ENCODE measurements at places on chromosomes 1 and 21.

GRCh38 chr1:33123266-33123665 is 42.3 kb downstream of the AZIN2 start:
- no peak for DNase-seq

DNA sequence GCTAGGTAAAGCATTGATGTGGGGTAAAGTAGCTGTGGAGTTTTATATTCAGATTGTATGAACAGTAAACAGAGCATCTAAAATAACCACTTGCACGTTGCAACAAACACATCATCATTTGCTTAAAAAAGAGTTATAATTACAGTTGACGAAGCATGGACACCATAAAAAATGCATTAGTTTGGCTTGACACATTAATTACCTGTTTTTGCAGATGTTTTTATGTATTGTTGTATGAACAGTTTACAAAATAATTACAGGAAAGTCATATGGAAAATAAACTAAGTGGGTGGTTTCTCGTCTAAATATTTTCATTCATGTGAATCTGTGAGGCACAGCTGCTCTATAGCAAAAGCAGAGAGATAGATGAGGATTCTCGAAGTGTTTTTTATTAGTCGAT is 108.3 kb downstream of the RPS6KC1 start:
- DNase-seq, result no peak

GRCh38 chr1:147750618-147751217 is 9.7 kb downstream of the GJA5 start:
- no peak for DNase-seq

DNA sequence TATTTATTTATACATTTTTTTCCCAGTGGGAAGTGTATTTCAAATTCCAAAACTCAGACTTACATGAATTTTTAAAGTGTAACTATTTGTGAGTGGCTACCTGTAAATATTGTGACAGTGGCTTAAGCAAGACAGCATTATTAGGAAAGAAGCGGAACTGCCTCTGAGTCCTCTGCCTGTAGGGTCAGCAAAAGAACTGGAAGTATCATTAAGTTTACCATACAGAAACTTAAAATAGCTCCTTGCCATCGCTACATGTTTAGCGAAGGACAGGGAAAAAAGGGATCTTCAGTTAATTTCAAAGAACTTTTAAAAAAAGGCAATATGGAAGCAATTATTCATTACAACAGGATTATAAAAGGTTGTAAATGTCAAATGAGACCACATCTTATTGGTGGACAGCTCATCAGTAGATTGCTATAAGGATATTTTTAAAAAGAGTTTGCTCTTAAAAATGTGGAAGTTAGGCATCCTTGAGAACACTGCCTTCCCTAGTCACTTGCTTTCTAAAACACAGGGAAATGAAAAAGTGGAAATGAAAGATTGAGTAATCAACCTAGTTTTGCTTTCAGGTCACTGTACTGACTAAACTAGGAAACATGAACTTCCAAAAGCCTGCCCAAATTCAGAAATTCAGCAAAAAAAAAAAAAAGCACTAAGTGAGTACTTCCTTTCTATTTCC is 39.2 kb downstream of the NSL1 start:
- peak; percentile 64 for DNase-seq

DNA sequence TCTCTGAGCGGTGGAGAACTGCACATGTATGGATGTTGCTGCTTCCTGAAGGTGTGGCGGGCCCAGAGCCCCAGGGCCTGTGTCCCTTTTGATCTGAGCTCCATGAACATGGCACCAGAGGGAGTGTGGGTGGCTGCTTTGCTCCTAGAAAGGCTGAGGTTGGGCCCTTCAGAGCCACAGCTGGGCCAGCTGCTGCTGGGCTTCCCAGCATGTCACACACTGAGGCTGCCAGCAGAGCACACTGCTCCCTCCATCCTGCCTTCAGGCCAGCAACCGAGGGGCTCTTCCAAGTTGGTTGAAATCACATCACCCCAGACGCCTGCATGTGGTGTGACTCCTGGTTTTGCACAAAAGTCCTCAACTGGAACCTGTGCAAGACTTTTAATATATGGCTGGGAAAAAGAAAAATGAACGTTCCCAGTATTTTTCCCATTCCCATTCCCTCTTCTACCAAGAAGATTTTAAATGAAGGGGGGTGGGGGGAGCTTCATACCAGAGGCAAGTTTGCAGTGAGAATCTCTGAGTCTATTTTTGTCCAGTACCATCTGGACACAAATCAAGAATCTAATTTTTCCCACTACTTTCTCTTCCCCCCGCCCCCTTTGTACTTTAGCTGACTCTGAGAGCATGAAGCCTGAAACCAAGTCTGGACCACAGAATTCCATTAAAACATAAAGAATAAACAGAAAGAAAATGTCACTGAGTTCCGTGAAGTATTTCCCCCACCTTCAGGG is 26.2 kb upstream of the NGF start:
- DNase-seq, result peak; percentile 11

DNA sequence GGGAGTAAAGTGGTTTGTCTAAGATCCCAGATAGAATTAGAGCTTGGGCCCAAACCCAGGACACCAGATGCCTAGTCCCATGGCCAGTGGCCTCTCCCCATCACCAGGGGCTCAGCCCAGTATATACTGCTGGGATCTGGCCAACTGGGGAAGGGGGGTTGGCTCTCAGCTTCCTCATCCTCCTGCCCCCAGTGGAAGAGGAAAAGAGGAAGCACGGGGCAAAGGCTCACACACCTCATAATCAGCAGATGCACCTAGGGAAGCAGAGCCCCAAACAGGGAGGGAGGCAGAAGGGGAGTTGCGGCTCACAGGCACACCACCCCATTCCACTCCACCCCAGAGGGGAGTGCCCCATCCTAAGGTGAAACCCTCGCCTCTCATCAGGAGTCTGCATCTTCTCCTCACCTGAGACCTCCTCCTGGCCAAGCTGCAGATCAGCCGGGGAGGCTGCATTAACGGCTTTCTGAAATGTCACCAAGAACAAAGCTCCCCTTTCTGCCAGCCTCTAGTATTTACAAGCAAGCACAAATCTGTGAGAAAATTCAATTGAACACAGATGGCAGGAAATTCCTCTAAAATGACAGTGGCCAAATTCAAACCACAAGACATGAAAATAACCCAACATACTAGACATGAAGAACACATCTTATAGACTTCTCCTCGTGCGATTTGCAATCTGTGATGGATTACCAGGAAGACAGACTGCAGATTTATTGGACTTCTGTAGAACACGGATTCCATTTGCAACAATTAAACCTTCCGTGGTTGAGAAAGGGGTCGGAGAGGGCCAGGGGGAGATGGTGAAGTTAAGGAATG is 82.8 kb downstream of the GLIS1 start:
- DNase-seq, result peak; percentile 90

GRCh38 chr1:33045814-33046213 is 9.1 kb upstream of the AK2 start:
- no peak for DNase-seq

DNA sequence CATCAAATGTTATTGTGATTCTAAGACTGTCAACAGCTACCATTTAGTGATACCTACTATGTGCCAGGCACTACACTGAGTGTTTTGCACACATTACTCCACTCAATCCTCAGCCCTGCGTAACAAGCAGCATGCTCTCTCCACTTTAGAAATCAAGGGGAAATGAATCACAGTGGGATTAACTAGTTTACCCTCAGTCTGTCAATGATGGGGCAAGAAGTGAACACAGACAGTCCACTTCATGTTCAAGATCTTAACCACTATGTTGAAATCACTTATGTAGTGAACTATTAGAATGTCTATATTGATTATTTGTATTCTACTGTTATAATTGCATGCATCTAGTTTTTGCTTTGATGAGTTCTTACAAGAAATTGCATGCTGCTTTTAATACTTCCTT is 165.3 kb downstream of the LTN1 start:
- peak; percentile 50 for DNase-seq

GRCh38 chr1:177794376-177794991 is 175.4 kb downstream of the SEC16B start:
- DNase-seq, result no peak

DNA sequence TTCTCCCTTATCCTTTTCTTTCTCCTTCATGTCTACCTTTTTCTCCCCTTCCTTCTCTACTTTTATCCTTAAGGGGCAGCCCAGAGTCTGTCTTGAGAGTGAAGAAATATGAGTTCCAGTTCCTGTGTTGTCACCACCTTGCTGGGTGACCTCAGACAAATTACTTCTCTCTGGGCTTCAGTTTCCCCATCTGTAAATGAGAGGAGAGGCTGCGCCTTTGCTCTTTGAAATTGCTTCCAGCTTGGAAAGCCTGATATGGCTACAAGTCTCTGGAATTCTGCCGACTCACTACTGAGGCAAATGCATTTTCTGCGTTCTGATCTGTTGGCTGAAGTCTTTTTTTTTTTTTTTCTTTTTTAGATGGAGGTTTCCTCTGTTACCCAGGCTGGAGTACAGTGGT is 119.2 kb downstream of the SYF2 start:
- DNase-seq, result no peak

DNA sequence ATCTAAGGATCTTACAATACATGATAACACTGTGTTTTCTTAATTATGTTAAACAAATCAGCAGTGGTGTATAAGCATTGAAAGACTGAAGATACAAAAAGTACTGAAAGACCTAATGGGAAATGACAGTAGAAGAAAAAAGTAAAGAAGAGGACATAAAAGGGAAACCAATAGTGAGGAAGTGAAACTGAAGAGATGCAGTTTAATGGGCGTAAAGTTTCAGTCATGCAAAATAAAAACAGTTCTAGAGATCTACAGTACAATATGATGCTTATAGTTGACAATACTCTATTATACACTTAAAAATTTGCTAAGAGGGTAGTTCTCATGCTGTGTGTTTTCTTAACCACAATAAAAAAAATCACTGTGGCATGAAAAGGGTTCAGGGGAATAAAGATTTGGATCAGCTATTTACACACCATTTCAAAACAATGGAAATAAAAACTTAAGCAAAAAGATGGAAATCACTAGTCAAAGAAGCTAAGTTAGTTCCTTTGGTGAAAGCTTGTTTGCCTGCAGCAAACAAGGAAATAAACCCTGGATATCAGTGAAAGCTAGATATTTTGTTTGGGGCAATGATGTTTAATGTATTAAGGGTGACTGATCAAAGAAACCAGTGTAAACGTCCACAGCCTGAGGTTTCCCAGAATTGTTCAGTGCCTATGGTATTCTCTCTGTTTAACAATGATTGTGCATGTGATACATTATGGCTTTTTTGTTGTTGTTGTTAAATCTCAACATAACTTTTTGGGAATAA is 1160.8 kb upstream of the ADGRL2 start:
- no peak for DNase-seq

DNA sequence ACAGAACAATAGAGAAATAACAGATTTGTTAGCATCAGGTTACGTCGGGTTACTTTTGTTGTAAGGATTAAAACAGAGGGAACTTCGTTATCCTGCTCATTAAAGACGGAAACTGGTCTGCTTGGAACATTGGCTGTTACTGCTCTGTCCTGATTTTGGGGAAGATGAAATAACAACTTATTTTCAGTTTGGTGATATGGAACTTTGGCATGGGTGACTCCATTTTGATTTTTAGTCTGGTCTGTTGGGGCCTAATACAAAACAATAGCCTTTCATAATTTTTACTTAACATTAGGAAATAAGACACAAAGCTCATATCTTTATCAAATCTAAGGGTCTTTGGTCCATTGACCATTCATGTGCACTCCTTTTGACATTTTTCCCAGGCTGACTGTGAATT is 220.5 kb upstream of the DUSP10 start:
- no peak for DNase-seq

DNA sequence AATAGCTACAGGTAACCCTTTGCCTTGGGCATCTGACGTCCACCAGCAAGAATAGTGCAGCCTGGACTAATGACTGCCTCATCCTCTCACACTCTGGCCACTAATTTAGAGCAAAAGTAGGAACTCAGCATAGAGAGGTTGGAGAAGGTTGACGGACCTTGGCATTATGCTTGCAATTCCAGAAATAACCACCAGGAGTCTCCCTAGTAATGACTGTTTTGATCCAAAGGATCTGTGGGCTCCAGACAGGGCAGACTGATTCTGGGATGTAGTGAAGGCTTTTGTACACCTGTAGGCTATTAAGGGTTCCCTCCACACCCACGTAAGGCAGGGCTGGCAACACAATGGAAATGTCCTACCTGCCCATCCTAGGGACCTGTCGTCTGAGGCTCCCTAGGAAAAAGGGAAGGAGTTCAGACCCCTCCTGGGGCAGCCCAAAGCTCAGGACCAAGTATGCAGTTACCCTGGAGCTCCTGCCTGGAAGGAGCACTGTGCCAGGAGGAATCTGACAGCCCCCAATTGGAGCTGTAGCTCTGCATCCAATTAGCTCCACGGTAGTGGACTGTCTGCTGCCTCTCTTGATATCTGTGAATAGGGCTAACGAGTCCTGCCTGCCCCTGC is 91.0 kb upstream of the TMEM51 start:
- no peak for DNase-seq

DNA sequence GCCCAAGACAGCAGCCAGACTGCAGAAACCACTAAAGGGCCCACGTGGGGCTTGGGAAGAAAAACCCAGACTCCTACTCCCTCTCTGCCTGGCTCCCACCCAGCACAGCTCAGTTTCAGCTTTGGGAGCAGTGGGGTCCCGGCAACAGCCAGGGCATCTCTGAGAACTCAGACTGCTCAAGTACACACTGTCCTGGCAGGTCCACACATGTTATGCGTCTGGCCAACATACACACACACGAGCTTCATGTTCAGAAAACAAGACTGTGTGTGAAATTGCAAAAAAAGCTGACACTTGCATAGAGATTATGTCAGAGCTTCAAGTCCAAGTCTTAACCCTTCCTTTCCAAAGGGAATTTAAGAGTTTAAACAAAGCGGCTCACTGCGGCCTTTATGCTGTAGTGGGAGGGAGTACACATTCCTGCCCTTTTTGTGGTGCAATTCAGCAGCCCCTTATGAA is 136.6 kb upstream of the CD34 start:
- peak; percentile 36 for DNase-seq

GRCh38 chr1:119966020-119966419 is 69.7 kb upstream of the ADAM30 start:
- DNase-seq, result peak; percentile 69

- no peak for DNase-seq
Observed at GRCh38 chr1:209993061-209993830, 55.2 kb downstream of the SYT14 start.

DNA sequence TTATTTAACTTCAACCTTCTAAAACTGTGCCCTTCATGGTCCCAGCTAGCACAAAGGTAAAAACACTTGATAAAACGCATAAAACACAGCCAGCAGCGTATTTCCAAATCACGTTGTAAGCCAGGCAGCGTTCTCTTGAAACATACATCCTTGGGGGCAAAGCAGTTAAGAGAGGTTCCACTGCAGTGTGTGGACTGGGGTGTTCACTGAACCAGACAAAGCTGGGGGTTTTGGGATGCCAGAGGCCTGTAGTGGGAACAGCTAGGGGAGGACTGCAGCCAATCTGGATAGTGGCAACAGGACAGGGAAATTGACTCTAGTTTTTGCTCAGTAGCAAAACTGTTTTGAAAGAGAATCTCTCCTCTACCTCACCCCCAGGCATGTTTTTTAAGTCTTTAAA is 21.5 kb upstream of the ATP5PO start:
- no peak for DNase-seq

DNA sequence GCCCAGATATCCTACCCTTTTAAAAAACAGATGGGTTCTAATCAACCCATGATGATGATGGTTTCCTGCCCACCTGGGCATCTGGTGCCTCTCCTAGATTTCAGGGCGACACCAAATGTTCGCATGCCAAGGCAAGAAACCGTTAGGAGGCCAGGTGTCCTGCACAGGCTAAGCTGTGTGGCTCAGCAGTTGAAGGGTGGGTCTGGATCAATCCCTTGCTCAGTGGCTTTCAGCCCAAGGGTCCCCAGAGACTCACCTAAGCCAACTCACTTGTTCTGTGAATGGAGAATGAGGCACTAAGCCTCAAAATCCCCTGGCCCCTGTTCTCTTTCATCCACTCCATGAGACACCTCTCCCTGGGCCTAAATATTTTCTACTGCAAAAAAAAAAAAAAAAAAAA is 169.1 kb upstream of the EDN2 start:
- DNase-seq, result no peak

GRCh38 chr1:200038981-200039848 is 11.7 kb downstream of the NR5A2 start:
- DNase-seq, result peak; percentile 7
